ENCODE measurements at places on chromosomes 6 and 20.

DNA sequence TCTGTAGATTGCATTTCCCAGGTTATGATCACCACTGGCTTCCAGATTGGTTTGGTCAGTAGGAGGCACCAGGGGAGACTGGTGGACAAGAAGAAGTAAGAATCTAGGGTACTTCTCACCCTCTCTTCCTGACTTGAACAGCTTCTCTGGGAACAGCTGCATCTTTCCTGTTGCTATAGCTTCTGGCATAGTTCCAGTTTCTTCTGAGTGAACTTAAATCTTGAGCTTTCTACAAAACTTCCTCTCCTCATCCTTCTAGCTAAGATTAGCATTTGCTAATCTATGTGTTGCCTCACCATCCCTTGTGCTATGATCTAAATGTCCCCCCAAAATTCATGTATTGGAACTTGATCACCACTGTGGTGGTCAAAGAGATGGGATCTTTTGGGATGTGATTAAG lies 724.6 kb downstream of the UTRN start:
- no peak for DNase-seq

DNA sequence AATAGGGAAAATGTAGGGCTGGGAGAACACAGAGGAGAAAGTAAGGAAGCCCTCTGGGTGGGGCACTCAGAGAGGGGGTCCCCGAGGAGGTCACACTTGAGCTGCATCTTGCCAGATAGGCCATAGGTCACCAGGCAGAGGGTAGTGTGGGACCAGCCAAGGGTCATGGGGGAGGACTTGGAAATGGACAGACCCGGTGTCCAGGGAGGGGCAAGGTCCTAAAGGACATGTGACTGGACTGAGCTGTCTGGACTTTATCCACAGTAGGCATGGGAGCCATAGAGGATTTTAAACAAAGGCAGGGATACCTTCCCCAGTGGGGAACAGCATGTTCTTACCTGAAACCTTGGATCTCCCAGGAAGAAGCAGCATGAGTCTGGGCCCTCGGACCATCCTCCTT lies 266.7 kb downstream of the LRFN2 start:
- DNase-seq, result no peak

GRCh38 chr20:35431621-35432429 lies 6.2 kb downstream of the GDF5 start:
- DNase-seq, result no peak

DNA sequence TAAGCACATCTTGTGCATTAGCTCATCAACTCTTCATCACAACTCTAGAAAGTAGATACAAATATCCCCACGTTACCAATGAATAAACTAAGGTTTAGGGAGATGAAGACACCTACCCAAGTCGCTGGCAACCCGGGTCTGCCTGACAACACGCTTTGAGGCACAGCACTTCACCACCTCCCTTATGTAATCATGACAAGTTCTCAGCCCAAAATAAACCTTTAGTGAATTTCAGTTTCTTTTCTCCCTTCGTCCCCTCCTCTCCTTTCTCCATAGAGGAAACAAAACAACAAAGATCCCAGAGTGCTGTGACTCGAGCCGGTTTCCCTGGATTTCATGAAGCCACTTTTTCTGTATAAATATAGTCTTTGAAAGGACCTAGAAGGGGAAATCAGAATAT lies 105.4 kb downstream of the MAFB start:
- DNase-seq, result no peak

DNA sequence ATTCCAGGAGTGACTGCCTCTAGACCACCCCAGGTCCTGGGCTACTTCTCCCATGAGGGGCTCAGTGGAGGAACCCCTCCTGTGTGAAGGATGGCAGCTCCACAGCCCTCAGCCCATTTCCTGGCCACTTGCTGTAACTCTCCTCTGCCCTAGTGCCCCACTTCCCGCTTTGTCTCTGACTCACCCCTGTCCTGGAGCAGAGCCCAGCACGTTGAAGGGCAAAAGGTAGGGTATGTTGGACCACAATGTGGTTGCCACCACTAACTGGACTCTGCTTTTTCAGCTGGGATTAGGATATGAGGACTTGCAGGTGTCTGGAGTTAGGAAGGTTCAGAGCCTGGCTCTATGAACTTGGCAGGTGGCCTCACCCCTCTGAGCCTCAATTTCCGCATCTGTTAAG lies 2.4 kb downstream of the MYBL2 start:
- DNase-seq, result no peak

DNA sequence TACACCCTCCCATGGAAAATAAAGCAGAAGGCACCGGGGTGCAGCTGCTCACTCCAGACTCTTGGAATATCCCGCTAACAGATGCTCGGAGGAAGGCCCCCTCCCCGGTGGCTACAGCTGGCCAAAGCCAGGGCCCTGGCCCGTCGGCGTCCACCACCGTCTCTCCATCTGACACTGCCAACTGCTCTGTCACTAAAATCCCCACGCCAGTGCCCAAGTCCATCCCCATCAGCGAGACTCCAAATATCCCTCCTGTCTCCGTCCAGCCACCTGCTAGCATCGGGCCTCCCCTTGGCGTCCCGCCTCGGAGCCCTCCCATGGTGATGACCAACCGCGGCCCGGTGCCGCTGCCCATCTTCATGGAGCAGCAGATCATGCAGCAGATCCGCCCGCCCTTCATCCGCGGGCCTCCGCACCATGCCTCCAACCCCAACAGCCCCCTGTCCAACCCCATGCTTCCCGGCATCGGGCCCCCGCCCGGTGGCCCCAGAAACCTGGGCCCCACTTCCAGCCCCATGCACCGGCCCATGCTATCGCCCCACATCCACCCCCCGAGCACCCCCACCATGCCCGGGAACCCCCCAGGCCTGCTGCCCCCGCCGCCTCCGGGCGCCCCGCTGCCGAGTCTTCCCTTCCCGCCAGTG lies 143.9 kb downstream of the SOBP start:
- DNase-seq, result no peak

- no peak for DNase-seq
Observed at GRCh38 chr6:142384519-142385254, 82.9 kb downstream of the ADGRG6 start.

DNA sequence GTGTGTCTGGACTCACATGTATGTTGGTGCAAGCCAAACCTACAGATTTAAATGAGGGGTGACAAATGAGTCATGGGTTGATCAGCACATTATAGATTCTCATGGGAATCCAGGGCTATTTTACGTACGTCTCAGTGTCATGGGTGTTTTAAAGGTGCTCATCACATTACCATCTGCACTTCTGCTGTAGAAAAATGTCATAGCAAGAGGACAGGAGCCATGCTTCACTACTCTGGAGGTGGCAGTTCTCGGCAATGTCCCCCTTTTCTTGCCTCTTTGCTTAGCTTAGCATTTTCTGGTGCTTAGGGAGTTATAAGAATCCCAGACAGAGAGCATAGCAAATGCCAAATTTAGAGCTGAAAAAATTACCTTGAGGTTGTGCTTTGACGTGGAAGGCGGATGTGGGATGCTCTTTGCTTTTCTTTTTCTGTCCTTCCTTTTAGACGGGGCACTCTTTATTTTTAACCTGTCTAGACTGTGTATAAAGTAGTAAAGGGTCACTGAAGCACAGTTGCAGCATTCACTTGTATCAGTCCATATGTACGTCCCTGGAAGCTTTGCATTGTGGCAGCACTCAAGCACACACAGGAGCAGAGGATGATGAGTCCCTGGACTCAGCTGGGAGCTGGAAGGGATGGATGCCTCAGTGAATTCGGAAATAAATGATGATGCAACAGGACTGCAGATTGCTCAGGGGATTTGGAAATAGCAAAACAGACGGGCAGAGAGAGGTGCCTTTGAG lies 139.7 kb downstream of the SYNDIG1 start:
- no peak for DNase-seq

- DNase-seq, result no peak
Observed at GRCh38 chr6:36141091-36141490, 10.8 kb downstream of the MAPK13 start.

DNA sequence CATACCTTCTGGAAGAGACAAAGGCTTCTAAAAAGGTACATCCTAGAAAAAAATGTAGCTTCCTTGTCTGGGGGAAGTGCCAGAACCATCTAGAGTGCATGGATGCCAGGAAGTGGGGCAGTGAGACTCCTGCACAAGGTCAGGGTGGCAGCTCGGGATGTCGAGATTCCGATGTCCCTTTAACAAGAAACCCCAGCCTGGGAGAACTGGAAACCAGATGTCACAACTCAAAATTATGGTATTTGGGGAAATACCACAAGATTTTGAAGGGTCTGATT lies 168.4 kb downstream of the ZDHHC14 start:
- no peak for DNase-seq

GRCh38 chr6:26216886-26217713 lies 129.9 kb downstream of the HFE start:
- no peak for DNase-seq
